ENCODE measurements at places on chromosomes 5 and 9. TPM values are rescaled to one million over a fixed set of nuclear protein-coding genes. Genes with fewer than 3 reads are reported as not detected.
A peak's percentile ranks its signal among the peaks of the same experiment; 100 is the strongest.

FAM193B gene
- total RNA-seq, result 116 TPM

NOXA1 gene
- 6.9 TPM for total RNA-seq

LHX3 gene
- total RNA-seq, result not detected

TLX3 gene
- not detected for total RNA-seq

GRCh38 chr5:3430691-3431090, 164.9 kb upstream of the IRX1 start:
- no peak for DNase-seq

- DNase-seq, result no peak
These were observed 1317.4 kb upstream of the CDH9 start for GRCh38 chr5:28355831-28356230.

GRCh38 chr9:133977421-133978201, 14.5 kb downstream of the VAV2 start:
- DNase-seq, result no peak

GRCh38 chr9:86464242-86464641, 110.0 kb upstream of the TUT7 start:
- no peak for DNase-seq

DNA sequence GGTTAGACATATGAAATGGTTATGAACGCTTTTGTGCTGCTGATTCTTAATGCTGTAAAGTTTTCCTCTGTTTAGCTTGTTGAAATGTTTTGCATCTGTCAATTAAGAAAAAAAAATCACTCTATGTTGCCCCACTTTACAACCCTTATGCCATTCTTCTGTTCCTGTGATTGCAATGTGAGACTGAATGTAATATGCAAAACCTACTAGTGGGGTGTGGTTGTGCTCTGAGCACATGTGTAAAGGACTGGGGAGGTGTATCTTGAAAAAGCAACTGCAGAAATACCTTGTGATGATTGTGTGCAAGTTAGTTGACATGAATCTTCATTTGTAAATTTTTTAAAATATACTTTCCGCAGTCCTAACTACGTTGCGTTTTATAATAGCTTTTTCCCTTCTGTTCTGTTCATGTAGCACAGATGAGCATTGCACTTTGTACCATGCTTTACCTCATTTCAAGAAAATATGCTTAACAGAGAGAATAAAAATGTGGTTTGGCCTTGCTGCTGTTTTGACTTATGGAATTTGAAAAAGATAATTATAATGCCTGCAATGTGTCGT, 357.0 kb upstream of the PIK3R1 start:
- no peak for DNase-seq

DNA sequence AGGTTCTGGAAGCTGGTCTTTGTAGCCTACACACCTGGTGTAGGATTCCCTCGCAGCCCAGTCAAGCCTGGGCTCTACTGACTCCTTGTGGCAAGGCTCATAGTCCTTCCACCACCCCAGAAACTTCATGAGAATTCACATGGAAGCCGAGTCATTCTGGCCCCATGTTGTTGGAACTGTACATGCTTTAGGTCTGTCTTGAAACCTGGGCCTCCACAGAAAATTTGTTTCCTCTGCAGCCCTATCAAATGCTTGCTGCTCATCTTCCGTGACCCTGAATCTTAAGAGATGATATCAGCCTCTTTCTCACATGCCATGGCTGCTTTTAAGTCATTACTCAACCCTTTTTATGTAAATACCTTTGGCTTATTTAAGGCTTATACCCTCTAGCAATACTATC, 113.4 kb upstream of the GRHPR start:
- DNase-seq, result no peak

- no peak for DNase-seq
These were observed 659.4 kb upstream of the ADAMTS16 start for GRCh38 chr5:4480528-4481349.

DNA sequence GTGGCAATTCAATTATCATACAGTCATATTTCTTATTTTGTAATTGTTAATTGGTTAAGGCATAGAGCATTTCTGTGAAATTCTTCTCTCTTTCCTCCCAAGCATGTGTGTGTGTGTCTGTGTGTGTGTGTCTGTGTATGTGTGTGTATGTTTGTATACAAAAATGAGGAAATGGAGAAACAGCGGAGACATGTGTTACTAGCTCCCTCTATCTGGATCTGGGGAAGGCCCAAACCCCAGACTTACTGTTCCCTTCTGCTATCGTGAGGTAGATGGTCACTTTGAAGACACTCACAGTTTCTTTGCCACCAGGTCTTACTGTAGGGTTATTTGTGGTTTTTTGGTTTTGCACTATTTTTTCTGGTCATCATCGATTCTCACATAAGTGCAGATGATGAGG, 11.4 kb upstream of the C5orf63 start:
- DNase-seq, result no peak

DNA sequence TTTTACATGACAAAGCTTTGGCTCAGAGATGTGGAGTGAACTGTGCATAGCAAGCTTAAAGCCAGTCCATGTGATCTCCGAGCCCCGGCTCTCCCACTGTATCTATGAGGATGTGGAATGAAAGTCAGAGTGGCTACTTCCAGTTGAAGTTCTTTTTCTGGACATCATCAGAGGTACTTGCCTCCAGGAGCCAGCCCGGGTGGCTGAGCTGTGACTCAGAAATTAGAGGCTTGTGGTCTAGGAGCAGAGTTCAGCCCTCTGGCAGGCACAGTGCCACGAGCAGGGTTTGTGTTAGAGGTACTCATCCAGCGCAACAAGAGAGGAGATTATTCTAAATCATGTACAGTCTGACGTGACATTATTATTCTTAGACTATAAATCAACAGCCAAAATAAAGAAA, 322.5 kb downstream of the CDK5RAP2 start:
- no peak for DNase-seq

DNA sequence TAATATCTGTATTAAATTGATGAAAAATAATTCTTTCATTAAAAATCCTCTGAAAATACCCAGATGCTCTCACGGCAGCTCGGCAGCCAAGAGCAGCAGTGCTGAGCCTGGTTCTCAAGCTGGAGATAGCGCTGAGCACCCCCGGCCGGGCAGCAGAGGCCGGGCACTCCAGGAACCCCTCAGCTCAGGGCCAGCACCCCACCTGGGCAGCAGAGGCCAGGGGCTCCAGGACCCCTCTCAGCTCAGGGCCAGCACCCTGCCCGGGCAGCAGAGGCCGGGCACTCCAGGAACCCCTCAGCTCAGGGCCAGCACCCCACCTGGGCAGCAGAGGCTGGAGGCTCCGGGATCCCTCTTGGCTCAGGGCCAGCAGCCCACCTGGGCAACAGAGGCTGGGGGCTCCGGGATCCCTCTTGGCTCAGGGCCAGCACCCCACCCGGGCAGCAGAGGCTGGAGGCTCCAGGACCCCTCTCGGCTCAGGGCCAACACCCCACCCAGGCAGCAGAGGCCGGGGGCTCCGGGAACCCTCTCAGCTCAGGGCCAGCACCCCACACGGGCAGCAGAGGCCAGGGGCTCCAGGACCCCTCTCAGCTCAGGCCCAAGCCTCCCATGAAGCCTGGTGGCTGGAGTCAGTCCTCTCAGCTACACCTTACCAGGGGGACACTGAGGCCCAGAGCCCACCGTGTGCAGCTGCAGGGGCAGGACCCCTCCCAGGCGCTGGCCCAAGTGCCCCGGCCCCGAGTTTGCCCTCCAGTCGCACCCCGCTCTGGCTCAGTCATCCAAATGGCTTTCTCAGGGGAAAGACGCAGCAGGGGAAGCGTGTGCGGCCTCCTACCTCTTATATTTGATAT, 21.7 kb downstream of the CLPTM1L start:
- DNase-seq, result peak; percentile 52
